HS-27A (cell line): ENCODE measurements at places on chromosomes 2 and 18.
A peak's percentile ranks its signal among the peaks of the same experiment; 100 is the strongest.

GRCh38 chr18:49305688-49306336, 154.6 kb downstream of the DYM start:
- no peak for DNase-seq

DNA sequence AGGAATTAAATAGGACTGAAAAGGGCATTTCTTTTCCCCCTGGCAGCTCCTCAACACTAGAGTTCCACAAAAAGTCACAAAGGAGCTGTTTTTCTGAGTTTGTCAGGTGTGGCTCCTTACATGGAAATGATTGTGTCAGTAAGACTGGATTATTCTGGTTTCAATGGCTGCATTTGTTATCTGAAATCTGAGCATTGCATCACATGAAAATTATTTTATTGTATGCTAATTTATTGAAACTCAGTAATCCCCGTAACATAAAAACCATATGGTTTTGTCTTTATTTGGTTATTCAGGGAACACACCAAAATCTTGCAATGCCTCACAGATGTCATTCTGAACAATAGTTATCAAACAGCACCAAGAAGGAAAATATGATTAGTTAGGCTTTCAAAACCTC, 439.7 kb upstream of the TNP1 start:
- no peak for DNase-seq

GRCh38 chr2:163591461-163591860, 144.3 kb downstream of the FIGN start:
- DNase-seq, result no peak

GRCh38 chr18:78054801-78055200, 805.2 kb downstream of the GALR1 start:
- no peak for DNase-seq

GRCh38 chr2:170155723-170156253, 22.2 kb upstream of the MYO3B start:
- DNase-seq, result no peak

- DNase-seq, result no peak
Measured at GRCh38 chr18:13501543-13501887, 224.8 kb downstream of the FAM210A start.

GRCh38 chr2:224561234-224562005, 23.7 kb downstream of the CUL3 start:
- DNase-seq, result no peak

DNA sequence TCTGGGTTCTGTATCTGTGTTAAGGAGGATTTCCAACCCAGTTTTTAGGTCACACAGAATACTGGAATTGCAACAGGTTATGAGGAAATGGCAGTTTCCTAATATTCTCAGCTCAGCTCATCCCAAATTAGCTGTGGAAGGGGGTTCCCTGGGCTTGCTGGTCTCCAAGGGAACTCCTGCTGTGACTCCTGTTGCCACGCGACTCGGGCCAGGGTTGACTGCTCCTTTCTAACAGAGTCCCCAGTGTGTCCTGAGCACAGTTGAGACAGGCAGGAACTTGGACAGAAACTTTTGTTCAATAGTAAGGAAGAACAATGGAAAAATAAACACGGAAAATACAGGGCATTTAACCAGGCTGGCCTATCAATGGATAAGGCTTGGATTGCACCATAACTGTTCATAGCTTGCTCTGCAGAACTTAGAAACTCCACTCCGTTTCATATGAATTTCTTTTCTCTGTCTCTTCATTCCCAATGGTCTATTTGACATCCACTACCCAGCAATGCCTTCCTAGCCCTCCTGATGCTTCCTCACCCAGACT, 3.8 kb upstream of the ROCK2 start:
- DNase-seq, result no peak

DNA sequence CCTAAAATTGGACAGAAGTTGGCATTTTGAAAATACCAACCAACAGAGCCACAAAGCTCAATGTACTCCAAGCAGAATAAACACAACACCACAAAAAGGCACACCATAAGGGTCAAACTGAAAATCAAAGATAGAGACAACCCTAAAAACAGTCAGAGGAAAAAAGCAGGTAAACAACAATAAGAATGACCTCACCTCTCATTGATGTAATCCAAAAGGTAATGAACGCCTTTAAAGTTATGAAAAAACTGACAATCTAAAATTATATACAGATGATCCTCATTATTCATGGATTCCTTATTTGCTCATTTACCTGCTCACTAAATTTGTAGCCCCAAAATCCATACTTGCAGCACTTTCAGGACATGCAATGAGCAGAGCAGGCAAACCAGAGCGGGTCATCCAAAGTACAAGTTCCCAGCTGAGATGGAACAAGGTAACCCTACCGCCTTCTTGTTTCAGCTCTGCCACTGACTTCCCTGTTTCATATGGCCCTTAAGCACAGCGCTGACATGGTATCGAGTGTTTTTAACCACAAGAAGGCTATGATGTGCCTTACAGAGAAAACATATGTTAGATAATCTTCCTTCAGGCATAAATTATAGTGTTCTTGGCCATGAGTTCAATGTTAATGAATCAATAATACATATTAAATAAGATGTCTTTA, 17.0 kb downstream of the RTN4 start:
- DNase-seq, result no peak

GRCh38 chr2:101367508-101367907, 19.8 kb downstream of the CREG2 start:
- DNase-seq, result no peak

GRCh38 chr18:28794459-28795245, 617.7 kb upstream of the CDH2 start:
- DNase-seq, result peak; percentile 49

GRCh38 chr18:7273301-7273921, 42.5 kb downstream of the LRRC30 start:
- peak; percentile 42 for DNase-seq
